ENCODE measurements at places on chromosomes 2 and 18.

GRCh38 chr2:109177635-109178034 lies 48.6 kb downstream of the SH3RF3 start:
- no peak for DNase-seq

- DNase-seq = no peak
Measured at GRCh38 chr2:12669036-12669435, 47.7 kb upstream of the TRIB2 start.

DNA sequence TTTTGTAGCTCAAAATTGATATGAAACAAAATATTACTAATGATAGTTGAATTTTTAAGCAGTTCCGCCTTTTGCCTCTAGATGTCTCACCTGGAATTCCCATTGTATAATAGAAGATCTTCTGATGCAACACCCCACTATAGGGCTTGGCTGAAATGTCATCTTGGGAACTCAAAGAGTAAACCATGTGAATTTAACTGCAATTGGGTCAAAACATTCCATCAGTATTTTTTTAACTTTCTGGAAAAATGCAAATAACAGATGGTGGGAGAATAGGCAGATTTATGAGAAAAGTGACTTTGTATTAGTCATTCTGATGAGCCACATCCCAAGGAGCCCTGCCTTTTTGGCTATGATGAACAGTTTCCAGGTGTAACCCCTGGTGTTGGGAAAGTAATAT lies 489.9 kb downstream of the NYAP2 start:
- DNase-seq = no peak

GRCh38 chr18:34741401-34741800 lies 31.3 kb downstream of the DTNA start:
- DNase-seq = no peak

Data from stimulated activated CD8-positive, alpha-beta memory T cell treated with anti-CD3 and anti-CD28 coated beads, Interleukin-15, amount 100 ng/mL, for 24 hours (primary cell).